CD8-positive, alpha-beta memory T cell (primary cell): ENCODE measurements at places on chromosomes 12 and 14. TPM values are rescaled to one million over a fixed set of nuclear protein-coding genes. Genes with fewer than 3 reads are reported as not detected.

DNA sequence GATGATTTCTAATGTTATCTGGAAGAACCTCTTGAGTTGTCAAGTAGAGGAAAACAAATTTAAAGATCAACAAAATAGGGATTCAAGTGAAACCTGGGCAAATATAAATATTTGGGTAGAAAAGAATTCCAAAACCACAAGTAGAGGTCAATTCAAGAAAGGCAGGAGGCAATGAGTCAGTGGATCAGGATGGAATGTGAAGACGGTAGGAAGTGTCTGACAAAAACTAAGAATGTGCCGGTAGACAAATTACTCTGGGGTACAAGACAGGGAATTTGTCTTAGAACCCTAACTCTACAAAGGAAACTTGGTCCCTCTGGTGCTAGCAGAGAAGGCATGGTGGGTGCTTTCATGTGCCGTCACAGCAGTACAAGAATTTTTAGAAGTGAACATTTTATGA, 13.6 kb downstream of the ABCD2 start:
- no peak for DNase-seq

GRCh38 chr12:131097202-131098177, 143.8 kb downstream of the ADGRD1 start:
- no peak for DNase-seq

- no peak for DNase-seq
These were observed 101.8 kb upstream of the DYRK2 start for GRCh38 chr12:67546746-67547145.

DNA sequence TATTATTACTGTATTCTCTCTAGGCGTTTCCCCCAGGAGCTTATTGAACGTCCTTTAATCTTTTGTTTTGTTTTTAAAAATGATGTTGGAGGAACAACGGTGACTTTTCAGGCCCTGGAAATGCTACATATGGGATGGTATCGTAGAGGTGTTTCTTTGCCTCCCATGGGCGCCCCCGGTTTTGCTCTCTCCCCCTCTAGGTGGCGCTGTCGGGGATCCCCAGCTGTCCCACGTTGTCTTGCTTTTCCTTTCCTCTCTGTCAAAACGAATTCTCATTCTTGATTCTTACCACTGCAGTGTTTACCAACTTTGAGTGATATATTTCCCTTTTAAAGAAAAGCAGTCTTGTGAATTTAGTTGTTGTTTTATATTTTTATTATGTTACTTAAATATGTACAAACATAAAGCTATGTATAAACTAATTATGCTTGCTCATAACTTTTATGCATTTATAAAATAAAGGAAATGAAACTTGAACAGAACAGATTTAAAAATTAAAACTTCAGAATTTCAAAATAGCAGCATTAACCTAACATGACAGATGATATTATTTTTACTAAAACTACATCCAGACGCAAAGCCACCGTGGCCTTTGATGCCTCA, 171.9 kb downstream of the RGS6 start:
- DNase-seq = no peak

GRCh38 chr12:94792693-94793092, 142.3 kb upstream of the TMCC3 start:
- DNase-seq = no peak

- no peak for DNase-seq
These were observed 107.8 kb upstream of the ARID2 start for GRCh38 chr12:45621703-45622102.

- DNase-seq = no peak
These were observed 586.4 kb downstream of the AACS start for GRCh38 chr12:125651625-125652024.

DNA sequence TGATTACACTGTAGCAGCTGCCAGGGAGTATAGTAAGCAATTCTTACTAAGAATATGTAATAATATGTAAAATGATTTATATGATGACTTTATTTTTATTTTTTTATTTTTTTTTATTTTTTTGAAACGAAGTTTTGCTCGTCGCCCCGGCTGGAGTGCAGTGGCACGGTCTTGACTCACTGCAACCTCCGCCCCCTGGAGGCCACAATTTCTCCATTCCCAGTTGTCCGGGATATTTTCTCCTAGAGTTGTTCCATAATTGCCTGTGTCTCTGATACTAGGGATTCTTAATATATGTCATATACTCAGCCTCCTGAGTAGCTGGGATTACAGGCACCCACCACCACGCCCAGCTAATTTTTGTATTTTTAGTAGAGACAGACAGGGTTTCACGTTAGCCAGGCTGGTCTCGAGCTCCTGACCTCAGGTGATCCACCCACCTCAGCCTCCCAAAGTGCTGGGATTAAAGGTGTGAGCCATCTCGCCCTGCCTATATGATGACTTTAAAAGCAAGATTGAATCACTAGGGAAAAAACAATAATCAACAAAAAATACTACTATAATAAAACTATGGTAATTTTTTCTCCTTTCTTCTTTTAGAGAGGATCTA, 12.2 kb upstream of the ITPR2 start:
- no peak for DNase-seq

DNA sequence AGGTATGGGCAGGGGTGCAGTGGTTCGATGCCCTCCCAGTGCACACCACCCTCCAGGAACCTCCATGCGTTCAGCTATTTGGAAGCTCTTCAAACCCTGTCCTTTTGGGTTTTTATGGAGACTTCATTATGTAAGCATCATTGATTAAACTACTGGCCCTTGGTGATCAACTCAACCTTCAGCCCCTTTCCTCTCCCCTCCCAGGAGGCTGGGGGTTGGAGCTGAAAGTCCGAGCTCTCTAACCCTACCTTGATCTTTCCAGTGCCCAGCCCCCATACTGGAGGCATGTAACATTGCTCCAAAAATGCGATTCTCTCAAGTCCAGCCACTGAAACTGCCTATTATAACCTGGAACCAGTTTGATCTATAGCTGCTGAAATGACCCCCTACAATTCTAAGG, 188.1 kb downstream of the IPO8 start:
- no peak for DNase-seq

- DNase-seq = no peak
These were observed 13.4 kb downstream of the ATXN2 start for GRCh38 chr12:111585690-111586089.

DNA sequence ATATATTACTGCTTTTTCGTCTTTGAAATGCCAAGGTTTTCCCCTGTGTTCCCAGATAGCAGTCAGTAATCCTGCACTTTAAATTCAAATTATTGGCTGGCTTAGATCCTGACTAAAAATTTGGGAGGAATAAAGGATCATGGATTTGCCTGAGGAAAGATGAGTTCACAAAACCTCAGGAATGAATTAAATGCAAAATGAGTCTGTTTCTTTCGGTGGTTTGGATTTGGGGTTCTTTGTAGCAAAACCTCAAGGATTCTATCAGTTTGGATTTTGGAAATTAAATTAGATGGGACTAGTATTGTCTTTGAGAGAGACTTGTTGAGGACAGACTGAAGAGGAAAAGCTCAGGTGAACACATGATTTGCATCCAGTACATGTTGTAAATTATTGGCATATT, 36.1 kb downstream of the PPFIBP1 start:
- DNase-seq = no peak

DNA sequence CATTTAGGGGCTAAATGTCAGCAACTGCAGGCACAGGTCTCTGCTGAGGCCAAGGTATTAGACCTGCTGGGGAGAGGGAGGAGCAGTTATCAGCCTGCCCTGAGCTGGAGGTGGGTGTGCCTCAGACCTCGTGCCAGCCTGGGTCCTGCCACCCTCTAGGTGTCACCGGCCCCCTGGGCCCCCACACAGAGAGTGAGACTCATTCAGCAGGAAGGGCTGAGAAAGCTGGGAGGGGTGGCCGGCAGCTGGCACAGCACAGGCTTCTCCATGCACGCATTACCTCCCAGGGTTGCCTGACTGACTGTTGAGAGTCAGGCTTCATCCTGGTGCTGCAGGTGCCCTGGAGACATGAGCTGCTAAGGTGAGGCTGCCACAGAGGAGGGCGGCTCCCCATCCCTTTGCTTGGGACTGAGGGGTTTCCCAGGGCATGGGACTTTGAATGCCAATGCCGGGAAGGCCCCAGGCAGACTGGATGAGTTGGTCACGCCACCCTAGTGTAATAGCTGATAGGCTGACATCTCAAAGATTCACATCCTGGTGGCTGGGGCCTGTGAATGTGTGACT, 75.3 kb upstream of the C14orf180 start:
- no peak for DNase-seq

DNA sequence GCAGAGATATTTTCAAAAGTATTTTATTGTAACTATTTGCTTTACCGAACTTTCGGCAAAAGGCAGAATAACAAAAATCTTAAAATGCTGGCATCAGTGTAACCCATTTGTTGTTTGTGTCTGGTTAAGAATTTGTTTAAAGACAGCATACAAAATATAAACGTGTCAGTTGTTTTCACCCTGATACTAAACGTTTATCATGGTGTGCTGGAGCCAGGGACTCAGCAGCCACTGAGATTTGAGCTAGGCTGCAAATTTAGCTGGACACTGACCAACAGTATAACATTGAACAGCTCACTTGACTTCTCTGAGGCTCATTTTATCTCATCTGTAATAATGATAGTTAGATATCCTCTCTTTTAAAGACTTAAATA, 183.7 kb downstream of the TMTC3 start:
- DNase-seq = no peak

GRCh38 chr12:88035907-88036289, 6.7 kb upstream of the C12orf50 start:
- DNase-seq = no peak

DNA sequence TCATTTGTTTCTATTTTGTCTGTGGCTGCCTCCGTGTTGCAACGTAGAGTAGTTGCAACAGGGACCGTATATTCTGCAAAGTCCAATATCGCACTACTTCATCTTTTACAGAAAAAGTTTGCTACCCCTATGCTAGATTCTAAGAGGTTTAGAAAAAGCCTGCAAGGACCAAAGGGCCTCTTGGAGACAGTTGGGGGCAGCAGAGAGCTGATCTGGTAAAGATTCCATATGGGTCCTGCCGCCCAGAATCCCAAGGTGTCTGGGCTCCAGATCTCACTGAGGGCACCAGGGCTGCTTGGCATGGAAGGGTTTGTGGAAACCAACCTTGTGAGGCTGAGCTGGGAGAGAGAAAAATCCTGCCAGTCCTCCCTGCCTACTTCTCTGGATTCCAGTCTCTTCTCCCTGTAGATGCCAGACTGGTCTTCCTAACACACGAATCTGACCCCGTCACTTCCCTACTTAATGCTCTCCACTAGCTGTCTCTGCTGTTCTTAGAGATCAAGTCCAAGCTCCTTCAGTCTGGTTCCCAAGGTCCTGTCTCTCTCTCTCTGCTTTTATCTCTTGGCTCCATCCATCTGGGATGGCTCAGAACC, 74.6 kb downstream of the GLRX5 start:
- no peak for DNase-seq

GRCh38 chr14:32572867-32573150, 243.7 kb downstream of the AKAP6 start:
- no peak for DNase-seq

GRCh38 chr12:84816916-84817695, 95.5 kb downstream of the SLC6A15 start:
- DNase-seq = no peak

GRCh38 chr14:64944041-64944440, 1.5 kb upstream of the GPX2 start:
- DNase-seq = no peak

GRCh38 chr12:131550121-131550520, 160.8 kb upstream of the SFSWAP start:
- no peak for DNase-seq

CD27 gene
- 470 TPM for polyA plus RNA-seq

GPR68 gene
- 22.7 TPM for polyA plus RNA-seq

SLC6A13 gene
- not detected for polyA plus RNA-seq

KRT71 gene
- polyA plus RNA-seq = not detected

ABHD12B gene
- not detected for polyA plus RNA-seq

PDZRN4 gene
- polyA plus RNA-seq = not detected

TPH2 gene
- polyA plus RNA-seq = not detected

CLEC2D gene
- polyA plus RNA-seq = 311 TPM
